Renal cortical epithelial cell (primary cell): ENCODE measurements at places on chromosomes 12 and 14.

DNA sequence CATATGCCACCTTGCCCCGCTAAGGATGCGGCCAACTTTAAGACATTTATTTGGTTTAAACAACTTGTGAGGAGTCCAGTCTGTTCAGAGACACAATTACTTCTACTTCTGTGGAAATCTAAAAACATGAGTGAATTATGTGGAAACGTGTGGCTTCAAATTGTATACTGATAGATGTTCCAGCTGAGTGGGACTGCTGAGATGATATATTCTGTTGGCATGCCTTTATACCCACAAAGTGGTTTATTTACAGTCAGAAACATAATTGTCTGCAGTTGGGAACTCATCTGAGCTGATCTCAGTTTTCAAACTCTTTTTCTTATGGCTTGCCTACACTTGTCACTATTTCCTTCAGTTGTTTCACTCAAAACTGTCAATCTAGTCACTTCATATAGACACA, 67.8 kb downstream of the FLRT2 start:
- DNase-seq = no peak

- no peak for DNase-seq
These were observed 403.0 kb downstream of the SYT1 start for GRCh38 chr12:79267580-79267979.

GRCh38 chr12:116537101-116537904, 21.9 kb upstream of the MAP1LC3B2 start:
- DNase-seq = peak; percentile 76

DNA sequence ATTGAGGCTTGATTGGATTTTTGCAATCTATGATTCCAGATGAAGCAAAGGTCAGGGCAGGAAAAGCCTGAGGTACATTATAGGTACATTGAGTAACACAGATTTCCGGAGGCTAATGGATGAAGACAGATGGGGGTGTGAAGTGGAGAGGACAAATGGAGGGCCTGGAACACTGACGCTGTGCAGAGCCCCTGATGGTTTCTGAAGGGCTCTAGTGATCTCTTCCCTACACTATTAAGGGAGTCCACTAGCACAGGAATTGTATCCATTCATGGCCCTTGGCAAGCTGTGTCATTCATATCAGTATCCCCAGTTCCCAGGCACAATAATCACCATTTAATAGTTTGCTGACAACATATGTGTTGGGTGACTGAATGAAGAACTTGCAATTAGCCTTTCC, 284.8 kb downstream of the ITPR2 start:
- DNase-seq = no peak

- no peak for DNase-seq
These were observed 15.4 kb downstream of the GALNT16 start for GRCh38 chr14:69275331-69275730.

DNA sequence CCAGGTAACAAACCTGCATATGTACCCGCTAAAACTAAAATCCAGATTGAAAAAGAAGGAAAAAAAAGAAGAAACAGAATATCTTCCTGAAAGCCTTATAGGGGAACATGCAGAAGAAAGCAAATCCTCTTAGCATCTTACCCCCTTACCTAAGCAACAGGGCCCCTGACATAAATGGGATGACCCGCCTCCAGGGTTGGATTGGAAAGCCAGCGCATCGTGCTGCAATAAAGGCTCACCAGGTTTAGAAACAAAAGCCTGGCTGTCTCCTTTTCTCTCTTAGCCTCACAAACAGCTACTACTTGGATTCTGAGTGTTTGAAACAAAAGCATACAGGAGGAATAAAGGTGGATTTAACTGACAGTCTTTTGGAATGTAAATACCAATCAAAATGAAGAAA, 13.8 kb upstream of the ADCK1 start:
- no peak for DNase-seq

DNA sequence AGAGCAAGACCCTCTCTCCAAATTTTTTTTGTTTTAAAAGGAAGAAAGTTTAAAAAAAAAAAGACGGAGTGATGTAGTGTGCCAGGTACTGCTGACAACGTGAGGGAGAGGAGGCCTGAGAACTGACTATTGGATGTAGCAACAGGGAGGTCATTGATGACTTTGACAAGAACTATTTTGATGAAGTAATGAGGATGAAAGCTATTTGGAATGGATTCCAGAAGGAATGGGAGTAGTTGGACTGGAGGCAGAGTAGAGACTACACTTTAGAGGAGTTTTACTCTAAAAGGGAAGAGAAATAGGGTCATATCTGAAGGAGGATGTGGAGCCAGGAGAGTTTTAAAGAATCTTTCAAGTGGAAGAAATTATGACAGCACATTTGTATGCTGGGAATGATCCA, 27.8 kb upstream of the SLC38A2 start:
- DNase-seq = no peak
